ENCODE measurements at places on chromosomes 4 and X. TPM values are rescaled to one million over a fixed set of nuclear protein-coding genes. Genes with fewer than 3 reads are reported as not detected.

- no peaks in the 10 kb centered on the region for H3K4me1 ChIP-seq
- no peak overlapping the region for H3K4me3 ChIP-seq
- no peak overlapping the region for H3K27ac ChIP-seq
- H3K36me3 ChIP-seq, result no peaks in the 10 kb centered on the region
Observed at GRCh38 chrX:31179203-31179602, 107.4 kb upstream of the FTHL17 start.

- no peak for DNase-seq
- no peak overlapping the region for H3K27ac ChIP-seq
- no peaks in the 10 kb centered on the region for H3K27me3 ChIP-seq
- no peaks in the 10 kb centered on the region for H3K36me3 ChIP-seq
- H3K4me1 ChIP-seq, result 0 out of 2 replicates have a peak, but pooled peaks cover 6% of the 10 kb centered on the region
Observed at GRCh38 chrX:18889346-18890048, 94.4 kb downstream of the PHKA2 start.

The POF1B gene
- polyA plus RNA-seq, result not detected

The GPRASP1 gene
- polyA plus RNA-seq, result 0.45 TPM

GRCh38 chrX:15214588-15214987 is 55.3 kb downstream of the ASB9 start:
- H3K27me3 ChIP-seq, result no peaks in the 10 kb centered on the region
- no peaks in the 10 kb centered on the region for H3K4me1 ChIP-seq
- no peak overlapping the region for H3K27ac ChIP-seq
- no peaks in the 10 kb centered on the region for H3K36me3 ChIP-seq

DNA sequence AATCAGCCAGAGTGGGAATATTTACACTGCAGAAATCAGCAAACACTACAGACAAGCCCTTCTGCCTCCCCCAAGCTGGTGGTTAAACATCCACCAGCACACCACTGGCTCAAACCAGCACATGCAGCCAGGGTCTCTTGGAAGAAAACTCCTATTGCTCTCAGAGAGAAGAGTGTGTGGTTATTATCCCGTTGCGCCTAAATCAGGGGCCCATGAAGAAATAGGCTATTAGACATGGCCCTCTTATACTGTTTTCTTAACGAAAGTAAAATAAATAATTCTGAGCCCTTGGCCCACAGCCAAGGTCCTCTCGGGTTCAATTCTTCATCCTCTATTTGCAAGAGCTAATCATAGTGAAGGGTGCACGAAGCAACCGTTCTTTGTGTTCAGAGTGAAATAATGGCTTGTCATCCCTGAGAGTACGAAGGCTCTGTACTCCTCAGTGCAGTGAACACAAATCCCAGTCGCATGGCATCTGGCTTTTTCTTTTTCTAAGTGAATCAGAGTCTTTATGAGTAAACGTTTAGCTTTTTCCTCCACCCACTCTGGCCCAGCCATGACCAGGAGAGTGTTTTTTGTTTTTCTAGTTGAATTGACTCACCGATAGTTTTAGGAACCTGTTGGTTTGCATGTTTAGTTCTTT is 33.4 kb upstream of the RBM47 start:
- H3K27me3 ChIP-seq, result no peaks in the 10 kb centered on the region
- peak; percentile 91 for DNase-seq
- H3K36me3 ChIP-seq, result no peaks in the 10 kb centered on the region

DNA sequence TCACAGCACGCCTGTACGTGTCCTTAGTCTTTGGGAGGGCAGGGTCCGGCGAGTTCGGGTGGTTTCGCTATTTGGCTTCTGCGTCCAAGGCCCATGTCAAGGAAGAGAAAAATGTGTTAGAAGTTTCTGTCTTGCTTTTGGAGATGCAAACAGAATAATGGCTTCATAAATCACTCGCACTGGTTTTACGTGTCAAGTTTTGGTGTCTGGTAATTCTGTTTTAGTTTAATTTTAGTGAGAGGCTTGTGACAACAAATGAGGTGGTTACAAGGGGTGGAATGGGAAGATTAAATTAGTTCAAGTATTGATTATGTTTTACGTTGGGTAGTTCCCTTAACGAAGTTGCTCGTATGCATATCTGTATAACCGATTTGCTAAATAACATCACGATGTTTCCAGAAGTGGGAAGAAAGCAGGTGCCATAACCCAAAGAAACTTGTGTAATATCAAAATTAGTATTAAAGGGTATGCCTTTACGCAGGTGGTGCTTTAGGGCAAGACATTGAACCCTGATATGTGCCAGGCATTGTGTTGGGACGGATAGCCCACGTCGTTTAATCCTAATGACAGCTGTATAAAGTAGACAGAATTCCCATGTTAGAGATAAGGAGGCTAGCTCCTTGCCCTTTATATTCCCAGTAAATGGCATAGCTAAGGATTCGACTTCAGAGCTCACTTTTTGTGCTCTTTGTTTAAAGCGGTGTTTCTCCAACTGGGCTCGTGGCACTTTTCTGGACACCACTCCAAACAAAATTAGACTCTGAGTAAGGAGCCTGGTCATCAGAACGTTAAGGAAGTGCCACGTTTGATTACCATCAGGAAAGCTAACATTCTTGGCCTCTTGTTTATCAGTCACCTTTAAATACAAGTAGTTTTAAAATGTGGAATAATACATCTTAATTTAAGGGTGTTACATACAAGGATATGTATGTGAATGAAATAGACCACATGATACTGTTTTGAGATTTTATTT is 843 bp downstream of the RPL34 start:
- H3K27ac ChIP-seq, result peak overlapping the region; percentile 77
- no peaks in the 10 kb centered on the region for H3K27me3 ChIP-seq
- H3K4me3 ChIP-seq, result peak overlapping the region; percentile 95
- peak; percentile 65 for DNase-seq
- peaks cover 48% of the 10 kb centered on the region for H3K36me3 ChIP-seq

GRCh38 chrX:41781500-41781899 is 57.5 kb downstream of the GPR82 start:
- peak; percentile 58 for DNase-seq
- H3K36me3 ChIP-seq, result no peaks in the 10 kb centered on the region
- no peak overlapping the region for H3K27ac ChIP-seq
- H3K4me1 ChIP-seq, result peaks cover 17% of the 10 kb centered on the region
- no peak overlapping the region for H3K4me3 ChIP-seq
- H3K27me3 ChIP-seq, result no peaks in the 10 kb centered on the region

The DIAPH2 gene
- polyA plus RNA-seq, result 7.4 TPM

- no peak overlapping the region for H3K27ac ChIP-seq
- no peaks in the 10 kb centered on the region for H3K36me3 ChIP-seq
- H3K4me3 ChIP-seq, result no peak overlapping the region
- no peak for DNase-seq
- no peaks in the 10 kb centered on the region for H3K4me1 ChIP-seq
Observed at GRCh38 chr4:152225680-152226079, 310.2 kb downstream of the FBXW7 start.

DNA sequence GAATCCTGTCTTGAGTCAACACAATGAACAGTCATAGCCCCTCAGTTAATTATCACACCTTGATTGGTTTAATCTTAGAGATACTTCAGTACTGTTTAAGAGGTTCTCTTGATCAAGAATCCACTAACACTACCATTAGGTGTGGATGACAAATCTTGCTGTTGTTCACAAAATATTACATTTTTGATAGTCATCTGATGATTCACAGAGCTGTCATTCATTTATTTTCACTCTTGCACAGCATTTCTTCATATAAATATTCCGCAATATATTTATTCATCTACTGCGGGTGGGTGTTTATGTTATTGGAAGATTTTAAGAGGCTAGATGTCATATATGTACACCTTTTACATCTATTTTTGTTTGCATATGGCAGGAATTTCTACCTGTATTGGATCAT is 1138.1 kb upstream of the PRKX start:
- DNase-seq, result no peak
- no peaks in the 10 kb centered on the region for H3K4me1 ChIP-seq
- H3K27ac ChIP-seq, result no peak overlapping the region
- no peaks in the 10 kb centered on the region for H3K36me3 ChIP-seq
- no peak overlapping the region for H3K4me3 ChIP-seq
- H3K27me3 ChIP-seq, result no peaks in the 10 kb centered on the region

The TMEM271 gene
- not detected for polyA plus RNA-seq

The RIPPLY1 gene
- not detected for polyA plus RNA-seq

The CFAP99 gene
- polyA plus RNA-seq, result not detected

The PPEF2 gene
- polyA plus RNA-seq, result not detected

DNA sequence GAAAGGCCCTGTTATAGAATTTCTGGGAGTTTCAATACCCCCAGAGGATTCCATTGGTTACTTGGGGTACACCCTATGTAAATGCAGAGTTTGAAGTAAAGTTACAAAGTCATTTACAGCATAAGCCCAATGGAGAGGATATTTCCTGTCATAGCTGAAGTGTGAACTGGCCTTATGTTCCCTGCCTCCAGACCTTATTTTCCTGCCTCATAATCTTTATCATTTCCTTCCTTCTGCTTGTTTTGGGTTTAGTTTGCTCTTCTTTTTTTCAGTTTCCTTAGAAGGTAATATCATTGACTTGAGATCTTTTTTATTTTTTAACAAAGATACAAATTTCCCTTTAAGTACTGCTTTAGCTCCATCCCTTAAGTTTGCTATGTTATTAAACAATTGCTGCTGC is 85.4 kb downstream of the PPEF1 start:
- no peak overlapping the region for H3K4me3 ChIP-seq
- no peaks in the 10 kb centered on the region for H3K4me1 ChIP-seq
- no peaks in the 10 kb centered on the region for H3K36me3 ChIP-seq
- no peaks in the 10 kb centered on the region for H3K27me3 ChIP-seq
- no peak for DNase-seq

DNA sequence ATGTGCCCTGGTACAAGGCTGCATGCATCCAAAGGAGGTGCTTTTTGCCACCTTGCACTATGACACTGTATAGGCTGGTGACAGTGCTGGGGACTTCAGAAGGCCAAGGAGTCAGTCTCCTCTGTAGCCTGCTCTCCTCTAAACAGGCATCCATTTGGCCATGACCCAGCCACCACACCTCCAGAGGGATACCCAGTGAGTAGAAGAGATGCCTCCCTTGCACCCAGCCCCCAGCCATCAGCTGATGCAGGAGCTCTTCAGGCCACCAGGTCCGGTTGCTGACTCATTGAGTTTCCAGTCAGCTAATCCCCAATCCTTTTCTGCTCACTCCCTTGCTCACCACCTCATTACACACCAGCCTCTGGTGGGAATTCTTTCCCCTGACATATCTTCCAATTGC is 99.8 kb downstream of the PJA1 start:
- no peaks in the 10 kb centered on the region for H3K4me1 ChIP-seq
- no peaks in the 10 kb centered on the region for H3K36me3 ChIP-seq
- no peak overlapping the region for H3K27ac ChIP-seq
- DNase-seq, result peak; percentile 56
- H3K27me3 ChIP-seq, result no peaks in the 10 kb centered on the region
- no peak overlapping the region for H3K4me3 ChIP-seq

The CLTRN gene
- polyA plus RNA-seq, result 0.23 TPM

DNA sequence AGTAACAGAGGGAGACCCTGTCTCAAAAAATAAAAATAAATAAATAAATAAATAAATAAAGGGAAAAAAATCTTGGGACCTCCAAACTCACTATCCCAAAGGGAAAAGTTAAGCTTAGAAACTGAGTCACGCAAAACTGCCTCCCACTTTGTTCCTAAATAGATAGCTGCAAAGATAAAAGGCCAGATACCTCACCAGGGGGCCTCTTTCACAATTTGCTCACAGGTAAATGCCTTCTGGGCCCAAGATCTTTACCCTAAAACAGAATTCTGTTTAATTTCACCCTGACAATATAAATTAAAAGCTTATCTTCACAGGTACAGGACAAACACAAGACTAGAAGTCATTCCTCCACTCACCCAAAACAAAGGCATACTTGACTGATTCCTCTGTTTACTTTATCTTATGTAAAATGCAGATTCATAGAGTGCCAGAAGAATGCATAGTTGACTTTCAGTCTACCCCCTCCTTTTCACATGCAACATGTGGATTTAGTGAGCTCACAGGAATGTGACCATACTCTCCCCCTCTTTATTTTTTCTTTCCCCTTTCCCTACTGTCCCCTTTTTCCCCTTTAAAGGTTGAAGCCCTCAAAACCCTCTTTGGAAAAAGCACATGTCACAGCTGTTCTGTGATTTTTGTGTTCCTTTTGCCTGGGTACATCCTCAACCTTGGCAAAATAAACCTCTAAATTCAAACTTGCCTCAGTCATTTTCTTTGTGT is 23.4 kb downstream of the ELF2 start:
- no peak for DNase-seq
- peaks cover 10% of the 10 kb centered on the region for H3K4me1 ChIP-seq
- no peak overlapping the region for H3K27ac ChIP-seq
- no peaks in the 10 kb centered on the region for H3K36me3 ChIP-seq
- no peak overlapping the region for H3K4me3 ChIP-seq
- no peaks in the 10 kb centered on the region for H3K27me3 ChIP-seq

- H3K27me3 ChIP-seq, result no peaks in the 10 kb centered on the region
- no peaks in the 10 kb centered on the region for H3K36me3 ChIP-seq
- no peak overlapping the region for H3K27ac ChIP-seq
- DNase-seq, result no peak
Observed at GRCh38 chrX:47850901-47851300, 14.2 kb downstream of the ZNF81 start.

GRCh38 chr4:80138551-80139538 is 58.5 kb upstream of the PRDM8 start:
- no peak overlapping the region for H3K4me3 ChIP-seq
- peaks cover 20% of the 10 kb centered on the region for H3K4me1 ChIP-seq
- no peaks in the 10 kb centered on the region for H3K27me3 ChIP-seq
- no peaks in the 10 kb centered on the region for H3K36me3 ChIP-seq
- H3K27ac ChIP-seq, result no peak overlapping the region
- DNase-seq, result peak; percentile 68

DNA sequence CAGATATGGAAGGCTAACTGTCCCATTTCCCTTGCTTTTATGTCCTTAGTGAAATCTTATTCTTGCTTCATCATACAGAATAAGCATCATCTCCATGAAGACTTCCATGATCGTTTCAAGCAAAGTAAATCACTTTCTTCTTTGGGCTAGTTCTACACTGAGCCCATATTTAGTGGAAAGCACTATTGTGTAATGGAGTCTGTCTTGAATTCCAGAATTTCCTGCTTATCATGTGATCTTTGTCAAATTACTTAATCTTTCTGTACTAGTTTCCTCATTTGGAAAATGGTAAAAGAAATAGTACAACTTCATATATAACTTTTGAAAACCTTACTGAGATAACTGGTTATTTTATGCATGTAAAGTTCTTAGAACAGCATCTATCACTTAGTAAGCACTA is 7.6 kb downstream of the ANAPC10 start:
- H3K4me1 ChIP-seq, result no peaks in the 10 kb centered on the region
- H3K27ac ChIP-seq, result no peak overlapping the region
- DNase-seq, result no peak
- peaks cover 29% of the 10 kb centered on the region for H3K36me3 ChIP-seq

The MAGEE1 gene
- 0.39 TPM for polyA plus RNA-seq

GRCh38 chr4:30696191-30696590 is 24.0 kb upstream of the PCDH7 start:
- DNase-seq, result no peak
- H3K27me3 ChIP-seq, result no peaks in the 10 kb centered on the region
- no peaks in the 10 kb centered on the region for H3K4me1 ChIP-seq
- H3K27ac ChIP-seq, result no peak overlapping the region
- no peak overlapping the region for H3K4me3 ChIP-seq

The FGB gene
- polyA plus RNA-seq, result not detected

The CHRNA9 gene
- 1.2 TPM for polyA plus RNA-seq

- H3K27ac ChIP-seq, result no peak overlapping the region
- H3K36me3 ChIP-seq, result no peaks in the 10 kb centered on the region
- H3K4me3 ChIP-seq, result no peak overlapping the region
- DNase-seq, result peak; percentile 14
- no peaks in the 10 kb centered on the region for H3K4me1 ChIP-seq
Observed at GRCh38 chrX:86137071-86137470, 11.2 kb upstream of the DACH2 start.

The NAT8L gene
- polyA plus RNA-seq, result not detected
